ENCODE measurements at places on chromosomes 12 and 14. TPM values are rescaled to one million over a fixed set of nuclear protein-coding genes. Genes with fewer than 3 reads are reported as not detected.

DNA sequence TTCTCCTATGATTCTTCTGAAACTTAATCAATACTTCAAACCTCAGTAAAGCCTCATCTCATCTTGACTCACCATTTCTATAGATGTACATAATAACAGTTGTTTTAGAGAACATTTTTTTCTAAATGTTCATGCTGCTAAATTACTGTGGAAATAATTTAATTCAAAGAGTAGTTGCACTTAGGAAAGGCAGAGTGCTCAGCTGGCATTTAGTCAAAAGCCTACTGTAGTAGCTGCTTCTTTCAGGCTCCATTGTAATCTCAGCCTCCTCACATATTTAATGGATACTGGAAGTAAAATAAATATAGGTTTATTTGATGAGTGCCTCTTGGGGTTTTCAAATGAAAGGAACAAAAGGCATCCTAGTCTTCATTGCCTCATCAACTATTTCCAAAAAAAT, 325.0 kb downstream of the CCER1 start:
- H3K4me3 ChIP-seq, result no peak overlapping the region
- no peak for DNase-seq
- H3K36me3 ChIP-seq, result no peaks in the 10 kb centered on the region
- no peaks in the 10 kb centered on the region for H3K27me3 ChIP-seq
- H3K4me1 ChIP-seq, result no peaks in the 10 kb centered on the region
- H3K27ac ChIP-seq, result no peak overlapping the region

- H3K4me3 ChIP-seq, result no peak overlapping the region
- H3K27me3 ChIP-seq, result no peaks in the 10 kb centered on the region
- H3K27ac ChIP-seq, result no peak overlapping the region
Measured at GRCh38 chr14:55386037-55386808, 25.4 kb downstream of the ATG14 start.

ENDOU gene
- total RNA-seq, result not detected

AMIGO2 gene
- 8.7 TPM for total RNA-seq

- H3K27me3 ChIP-seq, result no peaks in the 10 kb centered on the region
- peaks cover 77% of the 10 kb centered on the region for H3K36me3 ChIP-seq
- H3K4me1 ChIP-seq, result peaks cover 3% of the 10 kb centered on the region
- DNase-seq, result no peak
- no peak overlapping the region for H3K4me3 ChIP-seq
- no peak overlapping the region for H3K27ac ChIP-seq
Measured at GRCh38 chr12:53459097-53459496, 7.2 kb downstream of the PCBP2 start.

- no peaks in the 10 kb centered on the region for H3K4me1 ChIP-seq
- no peak for DNase-seq
- H3K27me3 ChIP-seq, result no peaks in the 10 kb centered on the region
- peaks cover 12% of the 10 kb centered on the region for H3K36me3 ChIP-seq
- H3K4me3 ChIP-seq, result no peak overlapping the region
Measured at GRCh38 chr14:54425537-54426274, 15.5 kb downstream of the CNIH1 start.

GRCh38 chr12:48803675-48804074, 14.6 kb upstream of the CACNB3 start:
- no peak overlapping the region for H3K27ac ChIP-seq
- no peaks in the 10 kb centered on the region for H3K4me1 ChIP-seq
- H3K27me3 ChIP-seq, result no peaks in the 10 kb centered on the region
- no peaks in the 10 kb centered on the region for H3K36me3 ChIP-seq
- no peak overlapping the region for H3K4me3 ChIP-seq
- DNase-seq, result no peak

DNA sequence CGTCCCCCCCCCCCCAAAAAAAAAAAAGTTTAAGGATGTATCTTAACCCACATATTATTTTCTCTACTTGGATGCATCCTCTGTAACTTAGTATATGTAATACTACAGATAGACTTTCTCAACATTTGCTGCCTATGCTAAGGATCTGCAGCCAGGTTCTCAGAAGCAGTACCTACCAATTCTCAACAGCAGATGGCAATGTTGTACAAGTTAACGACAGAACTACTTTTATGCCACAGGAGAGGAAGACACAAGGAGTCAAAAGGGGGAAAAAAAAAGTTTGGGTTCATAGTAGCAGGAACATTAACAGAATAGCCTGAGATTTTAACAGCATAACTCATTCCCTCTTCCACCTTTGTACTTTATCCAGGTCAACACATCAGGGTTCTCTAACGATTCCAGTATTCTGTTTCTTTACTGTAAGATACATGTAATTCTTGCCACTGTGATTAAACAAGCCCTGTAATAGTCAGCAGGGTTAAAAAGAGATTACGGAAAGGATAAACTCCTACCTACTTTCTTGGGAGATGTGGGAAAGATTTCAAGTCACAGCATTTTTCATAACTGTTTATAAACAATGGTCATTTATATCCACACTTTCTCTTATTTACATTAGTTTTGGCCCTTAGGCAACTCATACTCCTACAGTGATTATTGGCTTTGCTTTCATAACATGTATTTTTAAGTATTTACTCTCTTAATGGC, 5.7 kb upstream of the NEK9 start:
- no peak overlapping the region for H3K27ac ChIP-seq
- no peaks in the 10 kb centered on the region for H3K27me3 ChIP-seq
- H3K4me1 ChIP-seq, result peaks cover 10% of the 10 kb centered on the region
- peaks cover 9% of the 10 kb centered on the region for H3K36me3 ChIP-seq
- no peak overlapping the region for H3K4me3 ChIP-seq
- DNase-seq, result peak; percentile 81

OR4N5 gene
- total RNA-seq, result not detected

ADGRD1 gene
- not detected for total RNA-seq

GRCh38 chr14:83467811-83468210, 1934.2 kb upstream of the SEL1L start:
- no peaks in the 10 kb centered on the region for H3K36me3 ChIP-seq
- H3K27me3 ChIP-seq, result no peaks in the 10 kb centered on the region
- no peak overlapping the region for H3K27ac ChIP-seq
- no peak for DNase-seq
- H3K4me1 ChIP-seq, result no peaks in the 10 kb centered on the region

COCH gene
- total RNA-seq, result 1.9 TPM

- no peak overlapping the region for H3K4me3 ChIP-seq
- no peak overlapping the region for H3K27ac ChIP-seq
- no peak for DNase-seq
- no peaks in the 10 kb centered on the region for H3K36me3 ChIP-seq
- no peaks in the 10 kb centered on the region for H3K27me3 ChIP-seq
Measured at GRCh38 chr14:94143711-94144110, 14.3 kb upstream of the IFI27L2 start.

DNA sequence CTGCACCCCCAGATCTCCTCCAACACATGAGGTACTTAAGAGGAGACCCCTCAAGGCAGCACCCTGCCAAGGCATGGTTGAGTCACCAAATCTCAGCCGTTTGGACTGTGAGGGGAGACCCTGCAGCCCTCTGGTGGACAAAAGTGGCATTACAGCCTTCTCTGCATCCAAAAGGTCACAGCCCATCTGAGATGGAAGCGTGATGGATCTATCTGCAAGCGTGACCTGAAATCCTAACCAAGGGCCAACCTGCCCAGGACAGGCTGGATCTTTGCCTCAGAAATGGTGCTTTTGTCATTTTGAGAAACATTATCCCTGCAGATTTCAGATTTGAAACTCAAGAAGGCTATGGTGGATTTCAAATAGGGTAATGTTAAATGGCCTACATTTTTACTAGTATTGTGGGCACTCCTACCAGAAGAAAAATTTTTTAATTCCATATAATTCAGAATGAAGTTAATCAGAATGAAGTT, 23.7 kb upstream of the DHRS4 start:
- no peaks in the 10 kb centered on the region for H3K36me3 ChIP-seq
- no peaks in the 10 kb centered on the region for H3K4me1 ChIP-seq
- no peaks in the 10 kb centered on the region for H3K27me3 ChIP-seq
- peak; percentile 74 for DNase-seq
- no peak overlapping the region for H3K4me3 ChIP-seq

PSMB5 gene
- 214 TPM for total RNA-seq

DNA sequence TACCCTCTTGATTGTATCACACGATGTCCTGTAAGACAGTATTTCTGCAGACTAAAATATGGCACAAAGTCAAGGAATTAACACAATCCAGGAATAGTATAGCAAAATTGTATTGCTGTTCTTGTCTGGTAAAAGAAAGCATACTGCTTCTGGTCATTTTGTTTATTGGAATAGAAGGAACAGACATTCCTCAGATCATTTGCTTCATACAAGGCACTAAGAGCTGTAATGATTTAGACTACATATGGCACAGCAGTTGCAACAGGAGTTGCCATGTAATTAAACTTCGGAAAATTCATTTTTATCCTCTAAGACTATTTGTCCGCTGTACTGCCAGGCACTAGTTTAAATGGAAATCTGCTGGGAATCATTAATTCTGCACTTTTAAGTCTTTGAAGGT, 7.6 kb upstream of the KERA start:
- H3K27ac ChIP-seq, result no peak overlapping the region
- H3K4me3 ChIP-seq, result no peak overlapping the region
- H3K27me3 ChIP-seq, result no peaks in the 10 kb centered on the region
- no peaks in the 10 kb centered on the region for H3K36me3 ChIP-seq
- no peak for DNase-seq

DNA sequence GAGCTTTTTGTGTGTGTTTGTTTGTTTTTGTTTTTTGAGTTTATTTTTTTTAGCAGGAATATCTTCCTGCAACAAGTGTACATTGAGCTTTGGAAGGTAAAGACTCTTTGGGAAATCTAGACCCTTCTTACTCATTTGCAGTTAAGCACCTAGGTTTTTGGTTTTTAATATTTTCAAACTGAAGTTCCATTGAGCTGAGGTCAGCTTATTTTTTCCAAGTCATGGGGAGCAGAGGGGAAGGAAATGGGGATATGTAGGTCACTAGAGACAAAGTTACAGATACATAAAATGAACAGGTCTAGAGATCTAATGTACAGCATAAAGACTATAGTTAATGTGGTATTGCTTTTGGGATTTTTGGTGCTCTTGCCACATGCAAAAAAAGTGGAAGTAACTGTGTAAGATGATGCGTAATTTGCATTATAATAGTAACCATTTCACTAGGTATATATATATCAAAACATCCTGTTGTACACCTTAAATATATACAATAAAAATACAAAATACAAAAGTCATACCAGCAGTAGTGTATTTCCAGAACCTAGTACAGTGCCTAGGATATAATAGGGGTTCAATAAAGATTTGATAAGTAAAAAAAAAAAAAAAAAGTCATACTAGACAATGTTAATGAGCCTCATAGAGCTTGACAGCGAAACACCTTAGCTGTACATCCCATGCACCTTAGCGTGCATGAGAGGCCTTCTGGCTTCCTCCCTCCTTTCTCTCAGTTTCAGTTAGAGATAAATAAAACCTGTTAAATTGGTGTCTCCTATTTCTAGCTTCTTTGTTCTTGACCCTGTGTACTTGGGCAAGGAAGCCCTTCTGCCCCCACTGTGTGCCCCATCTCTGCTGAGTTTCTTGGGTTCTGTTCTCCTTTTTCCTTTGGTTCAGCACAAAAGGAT, 22.7 kb downstream of the CGRRF1 start:
- H3K4me3 ChIP-seq, result no peak overlapping the region
- no peaks in the 10 kb centered on the region for H3K36me3 ChIP-seq
- H3K27me3 ChIP-seq, result no peaks in the 10 kb centered on the region
- no peak overlapping the region for H3K27ac ChIP-seq

ASB2 gene
- total RNA-seq, result not detected

GRCh38 chr12:18811273-18811672, 73.4 kb downstream of the CAPZA3 start:
- H3K4me1 ChIP-seq, result no peaks in the 10 kb centered on the region
- H3K27ac ChIP-seq, result no peak overlapping the region
- H3K36me3 ChIP-seq, result no peaks in the 10 kb centered on the region

DIP2B gene
- 27.7 TPM for total RNA-seq

DNA sequence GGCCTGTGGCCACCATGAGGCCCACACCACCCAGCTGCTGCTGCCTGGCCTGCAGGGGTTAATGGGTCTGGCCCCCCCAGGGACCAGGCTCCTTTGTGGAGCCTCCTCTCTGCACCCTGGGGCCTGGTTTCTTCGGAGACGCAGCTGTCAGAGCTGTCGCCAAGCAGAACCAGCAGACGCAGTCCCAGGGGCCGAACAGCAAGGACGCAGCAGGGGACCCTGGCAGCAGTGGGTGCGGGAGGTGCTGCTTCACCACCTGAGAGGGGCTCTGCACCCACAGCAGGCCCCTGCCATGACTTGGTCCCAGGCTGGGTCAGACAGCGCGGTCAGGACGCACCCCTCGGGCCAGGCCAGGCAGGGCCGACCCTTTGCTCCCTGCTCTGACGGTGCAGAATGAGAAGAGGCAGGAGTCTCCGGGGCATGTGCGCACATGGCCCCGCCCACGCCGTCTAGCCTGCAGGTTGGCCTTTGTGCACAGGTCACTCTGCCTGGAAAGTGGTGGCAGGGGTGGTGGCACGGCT, 30.5 kb downstream of the JAG2 start:
- H3K4me1 ChIP-seq, result no peaks in the 10 kb centered on the region
- no peak for DNase-seq
- H3K36me3 ChIP-seq, result peaks cover 10% of the 10 kb centered on the region
- H3K27ac ChIP-seq, result no peak overlapping the region

ALDH2 gene
- total RNA-seq, result 71.4 TPM

DNA sequence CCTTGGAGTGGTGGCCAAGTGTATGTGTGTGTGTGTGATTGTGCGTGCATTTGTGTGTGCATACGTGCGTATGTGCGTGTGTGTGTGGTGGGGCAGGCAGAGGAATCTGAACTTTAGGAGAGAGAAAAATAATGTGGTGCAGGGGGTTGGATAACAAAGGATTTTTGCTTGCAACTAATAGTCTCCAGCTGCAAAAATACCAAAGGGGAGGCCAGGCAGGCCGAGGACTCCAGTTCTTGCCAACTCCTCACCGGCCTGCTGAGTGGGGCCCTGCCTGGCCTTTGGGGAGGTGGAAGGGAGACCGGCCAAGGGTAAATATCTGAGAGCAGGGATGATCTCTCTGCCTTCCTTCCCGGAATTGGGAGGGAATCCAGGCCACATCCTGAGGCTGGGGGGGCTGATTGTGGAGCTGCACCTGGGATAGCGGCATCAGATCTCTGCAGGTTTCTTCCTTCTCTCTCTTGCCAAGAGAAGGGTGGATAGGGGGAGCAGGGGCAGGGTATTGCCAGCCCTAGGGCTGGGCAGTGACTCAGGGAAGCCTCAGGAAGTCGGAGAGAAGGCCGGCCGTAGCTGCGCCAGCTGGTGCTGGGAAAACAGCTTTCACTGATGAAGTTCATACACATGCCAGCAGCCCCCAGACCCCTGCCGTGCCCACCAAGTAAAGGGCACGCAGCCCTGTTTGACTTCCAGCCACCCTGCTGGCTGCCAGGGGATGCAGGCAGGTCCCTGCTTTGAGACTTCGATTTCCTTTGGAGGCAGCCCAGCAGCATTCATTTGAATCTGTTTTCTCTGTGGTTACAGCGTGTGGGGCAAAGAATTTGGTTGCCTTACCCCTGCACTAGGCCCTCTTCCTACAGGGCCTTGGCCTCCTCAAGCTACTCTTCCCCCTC, 4.6 kb upstream of the LRP1-AS start:
- DNase-seq, result peak; percentile 21
- no peak overlapping the region for H3K4me3 ChIP-seq
- H3K4me1 ChIP-seq, result peaks cover 2% of the 10 kb centered on the region
- H3K27ac ChIP-seq, result no peak overlapping the region
- no peaks in the 10 kb centered on the region for H3K36me3 ChIP-seq
- H3K27me3 ChIP-seq, result no peaks in the 10 kb centered on the region
